Right cardiac atrium (tissue), 5 donors: ENCODE measurements at places on chromosomes 2 and 18. TPM values are rescaled to one million over a fixed set of nuclear protein-coding genes. Genes with fewer than 3 reads are reported as not detected.

GRCh38 chr2:147100406-147101035 lies 744.3 kb upstream of the ACVR2A start:
- no peak for DNase-seq

DNA sequence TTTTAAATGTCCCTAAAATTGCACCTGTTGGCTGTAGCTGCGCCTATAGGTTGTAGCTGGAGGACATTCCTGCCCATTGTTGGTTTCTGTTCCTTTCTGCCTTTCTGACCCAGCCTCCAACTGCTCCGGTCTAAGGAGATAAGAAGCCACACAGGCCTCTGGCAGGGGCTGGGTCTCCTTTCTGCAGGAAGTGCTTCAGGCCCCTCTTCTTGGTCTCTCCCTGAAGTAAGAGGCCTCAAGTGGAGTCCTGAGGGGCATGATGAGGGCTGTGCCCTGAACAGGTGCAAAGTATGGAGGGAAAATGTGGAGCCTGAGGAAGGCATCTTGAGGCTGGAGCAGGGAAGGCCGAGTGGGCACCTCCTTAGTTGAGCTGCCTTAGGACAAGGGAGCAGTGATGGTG lies 10.4 kb upstream of the SFTPB start:
- DNase-seq: no peak

GRCh38 chr18:38759457-38759856 lies 1193.9 kb upstream of the CELF4 start:
- DNase-seq: no peak

GRCh38 chr18:21761471-21762115 lies 21.0 kb downstream of the MIB1 start:
- DNase-seq: no peak

GRCh38 chr18:21745231-21745630 lies 4.6 kb downstream of the MIB1 start:
- no peak for DNase-seq

GRCh38 chr18:27010784-27011183 lies 145.3 kb upstream of the AQP4 start:
- no peak for DNase-seq

DNA sequence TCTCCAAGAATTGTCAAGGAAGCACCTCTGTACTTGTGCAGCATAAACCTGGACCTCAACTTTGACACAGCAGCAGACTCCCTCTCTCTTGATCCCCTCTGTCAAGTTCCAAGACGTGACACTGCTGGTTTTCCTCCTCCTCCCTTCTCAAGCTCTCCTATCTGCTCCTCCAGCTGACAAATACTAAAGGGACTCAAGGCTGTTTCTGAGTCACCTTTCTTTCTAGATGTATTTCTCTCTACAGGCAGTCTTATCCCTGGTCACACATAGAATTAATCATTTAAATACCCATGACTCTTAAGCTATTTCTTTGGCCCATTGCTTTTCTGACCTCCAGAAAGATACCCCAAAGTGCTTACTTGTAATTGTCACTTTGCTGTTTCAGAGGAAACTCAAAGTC lies 53.5 kb downstream of the SEPTIN10 start:
- DNase-seq: no peak

DNA sequence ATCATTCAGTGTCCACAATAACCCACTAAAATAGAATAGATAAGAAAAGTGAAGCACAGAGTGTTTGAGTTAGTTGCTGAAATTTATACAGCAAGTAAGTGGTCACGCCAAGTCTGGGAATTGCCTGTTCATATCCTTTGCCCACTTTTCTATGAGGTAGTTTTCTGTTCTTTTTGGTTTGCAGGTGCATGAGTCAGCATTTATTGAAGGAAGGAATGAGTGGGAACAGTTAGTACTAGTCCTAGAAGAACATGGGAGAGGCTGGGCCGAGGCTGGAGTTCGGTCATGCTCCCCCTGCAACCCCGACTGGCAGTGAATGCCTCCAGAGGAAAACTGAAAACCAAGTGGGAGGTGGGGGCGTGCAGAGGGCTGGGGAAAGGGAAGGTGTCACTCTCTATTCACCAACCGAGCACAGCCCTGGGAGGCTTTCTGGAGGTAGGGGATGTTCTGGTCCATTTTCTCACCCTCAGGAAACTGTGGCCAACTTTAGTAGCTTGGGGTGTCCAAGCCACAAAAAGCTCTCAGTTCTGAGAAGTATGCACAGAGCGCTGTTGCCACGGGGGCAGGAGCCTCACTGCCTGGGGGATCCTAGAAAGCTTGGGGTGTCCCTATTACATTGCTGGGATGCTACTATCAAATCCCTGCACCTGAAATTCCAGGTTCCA lies 41.4 kb downstream of the FOSL2 start:
- DNase-seq: no peak

- no peak for DNase-seq
Observed at GRCh38 chr2:60042023-60042422, 511.4 kb downstream of the BCL11A start.

DNA sequence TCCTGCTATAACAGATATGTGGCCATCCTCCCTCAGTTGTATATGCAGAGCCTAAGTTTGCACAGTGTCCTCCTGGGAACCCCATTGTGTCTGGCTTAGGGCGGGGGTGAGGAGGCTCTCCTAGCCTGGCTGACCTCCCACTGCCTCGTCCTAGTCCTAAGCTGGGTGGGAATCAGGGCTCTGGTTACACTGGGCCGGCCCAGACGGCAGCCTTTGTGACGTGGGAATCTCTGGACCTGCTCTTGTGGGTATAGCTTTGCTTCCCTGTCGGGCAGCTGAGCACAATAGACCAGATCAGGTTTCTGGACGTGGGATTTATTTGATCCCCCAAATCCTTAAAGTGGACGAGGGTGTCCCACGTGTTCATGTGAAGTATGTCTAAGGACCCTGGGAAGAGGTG lies 2.9 kb downstream of the ACKR3 start:
- peak; percentile 75 for DNase-seq

GRCh38 chr2:96702098-96702785 lies 37.6 kb downstream of the LMAN2L start:
- no peak for DNase-seq

DNA sequence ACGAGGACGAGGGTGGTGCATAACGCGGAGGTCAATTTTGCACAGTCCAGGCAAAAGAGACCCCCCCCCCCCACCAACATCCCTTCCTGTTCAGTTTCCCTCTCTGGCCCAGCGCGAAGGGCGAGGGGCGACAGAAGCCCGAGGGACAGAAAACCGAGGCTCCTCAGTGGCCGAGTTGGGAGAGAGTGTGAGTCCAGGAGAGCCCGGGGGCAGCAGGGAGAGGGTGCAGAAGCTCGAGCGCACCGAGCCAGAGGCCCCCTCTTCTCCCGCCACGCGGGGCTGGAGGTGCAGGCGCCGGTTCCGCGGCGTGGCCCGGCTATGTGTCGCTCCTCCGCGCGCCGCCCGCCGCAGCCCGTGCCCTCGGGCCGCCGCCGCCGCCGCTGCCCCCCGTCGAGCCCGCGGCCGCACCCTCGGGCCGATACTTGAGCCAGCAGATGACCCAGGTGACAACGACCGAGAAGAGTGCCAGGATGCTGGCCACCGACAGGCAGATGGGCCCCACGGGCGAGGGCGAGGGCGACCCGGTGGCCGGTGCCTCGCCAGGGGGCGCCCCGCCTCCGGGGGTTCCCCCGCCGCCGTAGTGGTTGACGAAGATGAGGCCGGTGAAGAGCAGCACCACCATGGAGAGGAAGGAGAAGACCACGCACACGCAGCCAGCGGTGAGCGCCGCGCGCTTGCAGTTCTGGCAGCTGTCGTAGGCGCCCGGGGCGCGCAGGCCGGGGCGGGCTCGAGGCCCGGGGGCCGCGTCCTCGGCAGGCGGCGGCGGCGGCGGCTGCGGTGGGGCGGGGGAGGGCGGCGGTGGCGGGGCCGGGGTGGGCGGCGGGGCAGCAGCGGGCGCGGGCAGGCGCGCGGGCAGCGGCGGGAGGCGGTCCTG lies 20.2 kb upstream of the PAX3 start:
- peak; percentile 75 for DNase-seq

Gene RPRM
- polyA plus RNA-seq: 0.32 TPM

Gene KIF1A
- 45.7 TPM for polyA plus RNA-seq

Gene SNORC
- polyA plus RNA-seq: 0.59 TPM

Gene ATOH8
- polyA plus RNA-seq: 57.8 TPM

Gene KCNF1
- polyA plus RNA-seq: 0.52 TPM

Gene AQP12B
- not detected for polyA plus RNA-seq

Gene CYP27C1
- polyA plus RNA-seq: 0.20 TPM
